Ureter (tissue), 1 donor: ENCODE measurements at places on chromosomes 5 and 9. TPM values are rescaled to one million over a fixed set of nuclear protein-coding genes. Genes with fewer than 3 reads are reported as not detected.

DNA sequence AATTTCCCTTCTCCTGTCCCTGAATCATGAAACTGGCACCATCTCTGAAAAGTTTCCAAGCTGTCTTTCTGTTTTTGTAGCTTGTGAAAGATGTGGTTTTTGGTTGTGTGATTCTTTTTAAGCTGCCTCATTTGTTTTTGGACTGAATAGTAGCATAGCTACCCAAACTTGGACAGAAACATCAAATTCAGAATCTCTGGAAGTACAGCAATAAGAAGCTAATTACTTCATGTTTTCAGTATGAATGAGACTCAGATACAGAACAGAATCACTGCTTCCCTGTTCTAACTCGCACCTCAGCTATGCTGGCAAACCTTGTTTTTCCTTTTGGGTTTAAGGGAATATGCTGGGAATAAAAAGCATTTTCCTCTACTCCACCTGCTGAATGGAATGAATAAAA is 101.0 kb downstream of the FGF1 start:
- no peak for DNase-seq

DNA sequence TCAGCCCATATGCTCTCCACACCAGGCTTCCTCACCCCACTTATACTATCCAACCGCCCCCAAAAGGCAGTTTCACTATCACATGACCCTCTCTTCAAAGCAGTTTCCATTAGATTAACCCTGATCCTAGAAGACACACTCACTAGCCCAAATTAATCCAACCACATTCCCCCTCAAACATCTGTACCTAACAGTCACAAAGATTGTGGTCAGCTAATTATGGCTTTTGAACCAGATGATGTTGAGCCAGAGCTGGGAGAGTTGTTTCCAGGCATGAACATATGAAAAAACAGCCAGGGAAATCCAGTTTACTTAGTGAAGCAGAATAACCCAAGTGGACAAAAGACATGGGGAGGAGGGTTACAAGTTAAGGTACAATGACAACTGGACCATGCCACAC is 131.2 kb downstream of the SPOCK1 start:
- no peak for DNase-seq

DNA sequence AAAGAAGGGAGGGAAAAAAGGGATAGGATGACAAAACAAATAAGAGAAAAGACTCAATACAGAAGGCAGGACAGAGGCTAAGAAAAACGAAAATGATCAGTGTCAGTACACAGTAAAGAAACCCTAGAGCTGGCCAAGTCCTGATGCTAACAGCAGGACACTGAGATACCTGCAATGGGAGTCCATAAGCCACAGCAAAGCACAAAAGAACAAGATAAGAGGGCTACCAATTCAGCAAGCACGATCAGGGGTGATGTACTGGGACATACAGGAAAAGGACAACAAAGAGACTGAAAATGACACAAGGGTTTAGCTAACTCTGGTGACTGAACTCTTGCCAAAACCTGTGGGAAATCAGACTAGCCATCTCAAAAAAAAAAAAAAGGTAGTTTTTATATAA is 1072.6 kb upstream of the COX7C start:
- no peak for DNase-seq

Gene PIP5K1B
- total RNA-seq, result 13.8 TPM

DNA sequence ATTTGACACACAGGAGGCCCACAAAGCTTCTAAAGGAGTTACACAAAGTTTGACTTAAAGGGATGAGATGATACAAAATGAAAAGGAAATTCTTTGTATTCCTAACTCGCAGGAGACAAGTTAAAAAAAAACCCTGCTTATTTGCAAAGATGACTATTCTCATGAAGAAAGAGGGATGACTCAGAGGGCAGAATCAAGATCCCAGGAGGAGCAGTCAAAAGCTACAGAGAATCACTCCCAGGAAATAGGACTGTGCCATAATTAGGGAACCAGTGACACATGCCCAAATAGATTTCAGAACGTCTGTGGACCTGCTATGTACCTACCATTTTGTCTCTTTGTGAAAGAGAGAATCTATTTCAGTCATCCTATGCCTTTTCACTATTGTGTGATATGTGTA is 103.5 kb upstream of the ARRDC3 start:
- no peak for DNase-seq

Gene NUTM2G
- total RNA-seq, result not detected

Gene BHMT
- total RNA-seq, result 8.7 TPM

- no peak for DNase-seq
Observed at GRCh38 chr5:147876626-147877025, 1.9 kb upstream of the SCGB3A2 start.

DNA sequence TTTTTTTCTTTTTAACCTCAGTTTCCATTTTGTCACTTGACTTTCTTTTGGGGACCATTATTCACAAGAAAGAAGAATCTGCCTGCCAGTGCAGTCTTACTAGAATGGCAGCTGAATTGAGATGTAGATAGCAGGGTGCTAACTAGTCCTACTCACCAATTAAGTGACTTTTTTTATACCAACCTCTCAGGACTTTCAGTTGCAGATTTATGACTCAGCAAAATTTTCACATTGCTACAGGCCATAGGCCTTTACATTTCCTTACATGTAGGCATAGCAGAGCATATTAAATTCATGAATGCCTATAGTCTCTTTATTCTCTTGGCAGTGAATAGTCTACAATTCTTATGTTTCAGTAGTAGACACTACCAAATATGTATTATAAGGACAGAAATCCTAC is 54.0 kb upstream of the FKTN start:
- no peak for DNase-seq

- DNase-seq, result no peak
Observed at GRCh38 chr9:87063246-87063645, 115.9 kb upstream of the GAS1 start.

Gene IFNK
- not detected for total RNA-seq

- no peak for DNase-seq
Observed at GRCh38 chr9:6428940-6429889, 16.2 kb downstream of the UHRF2 start.

- DNase-seq, result no peak
Observed at GRCh38 chr9:96133321-96134021, 168.5 kb downstream of the HSD17B3 start.

DNA sequence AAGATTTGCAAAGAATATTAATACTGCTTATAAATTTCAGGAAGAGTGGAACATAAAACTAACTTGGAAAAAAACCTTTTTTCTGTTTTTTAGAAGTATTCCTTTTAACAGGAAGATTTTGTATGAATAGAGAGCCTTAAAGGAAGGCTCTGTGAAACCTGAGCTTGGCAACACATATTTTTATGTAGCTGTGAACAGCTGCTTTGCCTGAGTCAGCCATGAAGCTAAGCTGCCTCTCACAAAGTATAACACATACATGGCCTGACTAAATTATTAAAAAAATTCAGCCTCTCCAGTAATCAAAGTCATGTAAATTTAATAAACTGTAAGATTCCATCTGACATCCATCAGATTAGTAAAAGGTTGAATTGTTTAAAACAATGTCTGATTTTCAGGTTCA is 547.5 kb downstream of the ELAVL2 start:
- no peak for DNase-seq

GRCh38 chr5:33816791-33817190 is 75.0 kb downstream of the ADAMTS12 start:
- DNase-seq, result no peak

DNA sequence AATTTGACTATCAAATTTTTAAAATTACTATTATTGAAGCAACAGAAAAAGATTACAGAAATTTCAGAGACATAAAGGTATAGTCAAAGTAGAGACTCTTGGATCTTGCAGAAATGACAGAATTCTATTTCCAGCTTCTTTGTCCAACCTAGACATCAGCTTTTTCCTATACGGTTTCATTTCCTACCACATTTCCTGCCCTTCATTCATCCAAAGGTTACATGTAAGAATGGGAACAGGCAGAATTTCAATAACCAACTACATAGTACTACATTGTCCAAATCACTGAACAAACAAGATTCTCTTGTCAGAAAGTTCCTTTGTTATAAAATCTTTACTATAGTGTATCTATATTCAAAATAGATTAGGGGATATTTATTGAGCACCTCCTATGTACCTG is 124.9 kb downstream of the FANCC start:
- no peak for DNase-seq

- no peak for DNase-seq
Observed at GRCh38 chr5:93874080-93874479, 132.7 kb upstream of the POU5F2 start.

Gene ORM2
- total RNA-seq, result not detected

DNA sequence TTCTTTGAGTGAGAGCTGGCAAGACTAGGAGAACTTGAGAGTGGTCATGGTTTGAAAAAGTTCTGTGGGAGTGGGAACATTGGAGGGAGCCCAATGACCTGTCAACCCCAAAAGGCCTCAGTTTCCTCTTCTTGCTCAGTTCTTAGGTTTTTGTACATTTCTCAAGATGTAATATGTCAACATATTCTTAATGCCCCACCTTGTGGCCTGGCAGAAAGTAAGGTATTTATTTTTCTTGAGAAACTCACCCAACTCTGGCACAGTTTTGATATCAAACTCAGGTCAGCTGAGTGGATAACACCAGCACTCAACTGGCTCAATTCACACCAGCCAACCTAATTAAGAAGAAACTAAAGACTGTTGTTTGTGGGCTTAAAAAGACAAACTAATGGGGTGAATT is 123.0 kb upstream of the SLC27A6 start:
- DNase-seq, result no peak

- DNase-seq, result no peak
Observed at GRCh38 chr9:132582276-132582785, at the start of gene BARHL1. Gene BARHL1 (plus strand): TSS chr9:132582606. CDS start chr9:132582798, 192 bp downstream.

Gene SLC25A2
- total RNA-seq, result 1.3 TPM

GRCh38 chr9:124257070-124257843 is 492 bp upstream of the NEK6 start:
- no peak for DNase-seq

GRCh38 chr5:122153774-122154173 is 24.4 kb downstream of the ZNF474 start:
- no peak for DNase-seq

GRCh38 chr9:91354881-91355280 is 6.8 kb downstream of the AUH start:
- no peak for DNase-seq
